KG1 (cell line): ENCODE measurements at places on chromosomes 12 and 14.

DNA sequence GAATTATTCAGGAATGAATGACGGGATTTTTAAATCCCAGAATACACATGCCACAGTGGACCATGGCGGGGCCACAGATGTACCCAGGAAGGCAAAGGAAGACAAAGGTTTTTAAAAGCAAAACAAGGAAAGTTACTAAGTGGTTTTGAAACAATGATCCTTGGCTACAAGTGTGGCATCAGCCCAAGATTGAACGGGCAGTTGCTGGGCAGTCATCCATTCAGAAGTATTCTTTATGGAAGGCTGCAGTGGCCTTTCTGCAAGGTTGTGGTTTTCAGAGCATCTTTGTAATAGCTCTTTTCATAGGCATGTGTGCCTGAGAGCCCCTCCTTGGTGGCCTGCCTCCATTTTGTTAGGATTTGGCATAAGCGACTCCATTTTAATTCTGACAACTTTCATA is 13.4 kb upstream of the IFI27 start:
- no peak for DNase-seq

GRCh38 chr12:122819209-122819785 is 16.0 kb upstream of the HIP1R start:
- no peak for DNase-seq

DNA sequence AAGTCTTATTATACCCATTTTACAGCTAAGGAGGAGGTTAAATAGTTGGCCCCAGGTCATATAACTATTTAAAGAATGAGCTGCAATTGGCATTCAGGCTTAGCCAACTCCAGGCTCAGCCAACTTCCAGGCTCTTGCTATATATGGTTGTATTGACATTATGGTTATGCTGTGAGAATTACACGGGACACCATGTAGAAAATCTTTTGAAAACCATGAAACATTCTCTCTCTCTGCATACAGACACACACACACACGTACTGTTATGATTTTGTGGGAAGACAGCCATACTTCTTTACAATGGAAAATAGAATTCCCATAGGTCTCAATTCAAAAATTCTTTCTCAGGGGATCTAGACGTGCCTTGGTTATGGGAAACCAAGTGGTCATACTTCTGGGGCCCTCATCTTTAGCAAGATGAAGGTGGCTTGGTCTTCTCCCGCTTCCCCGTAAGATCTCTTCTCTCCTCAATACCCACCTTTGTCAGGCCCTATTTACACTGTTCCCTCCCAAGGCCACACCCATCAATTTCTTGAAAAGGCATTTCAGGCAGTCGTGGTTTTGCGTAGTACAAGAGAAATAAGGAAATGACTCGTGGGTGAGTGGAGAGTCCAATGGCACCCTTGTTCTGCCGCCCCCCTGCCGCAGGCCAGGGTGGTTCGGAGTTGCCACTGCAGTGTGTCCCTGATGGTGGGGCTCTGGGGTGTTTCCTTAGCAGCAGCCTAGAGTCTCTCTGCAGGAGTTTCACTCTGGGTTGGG is 10.0 kb upstream of the GPRC5A start:
- no peak for DNase-seq

DNA sequence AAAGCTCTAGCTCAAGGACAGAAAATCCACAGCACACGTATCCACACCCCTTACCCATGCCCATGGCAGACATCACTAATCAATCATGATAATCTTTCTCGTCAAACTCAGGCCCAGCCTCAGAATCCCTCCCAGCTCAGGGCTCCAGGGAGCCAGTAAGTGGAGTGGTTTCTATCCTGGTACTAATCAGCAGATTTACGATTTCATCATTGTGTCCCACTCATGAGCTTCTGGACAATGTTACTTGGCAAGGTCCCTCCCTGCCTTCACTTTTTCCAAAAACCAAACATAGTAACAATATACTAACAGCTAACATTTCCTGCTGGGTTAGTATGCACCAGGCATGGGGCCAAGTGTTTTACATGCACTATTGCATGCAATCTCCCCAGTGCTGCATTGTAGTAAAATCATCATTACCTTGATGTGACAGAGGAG is 45.8 kb upstream of the NCOR2 start:
- DNase-seq, result no peak

DNA sequence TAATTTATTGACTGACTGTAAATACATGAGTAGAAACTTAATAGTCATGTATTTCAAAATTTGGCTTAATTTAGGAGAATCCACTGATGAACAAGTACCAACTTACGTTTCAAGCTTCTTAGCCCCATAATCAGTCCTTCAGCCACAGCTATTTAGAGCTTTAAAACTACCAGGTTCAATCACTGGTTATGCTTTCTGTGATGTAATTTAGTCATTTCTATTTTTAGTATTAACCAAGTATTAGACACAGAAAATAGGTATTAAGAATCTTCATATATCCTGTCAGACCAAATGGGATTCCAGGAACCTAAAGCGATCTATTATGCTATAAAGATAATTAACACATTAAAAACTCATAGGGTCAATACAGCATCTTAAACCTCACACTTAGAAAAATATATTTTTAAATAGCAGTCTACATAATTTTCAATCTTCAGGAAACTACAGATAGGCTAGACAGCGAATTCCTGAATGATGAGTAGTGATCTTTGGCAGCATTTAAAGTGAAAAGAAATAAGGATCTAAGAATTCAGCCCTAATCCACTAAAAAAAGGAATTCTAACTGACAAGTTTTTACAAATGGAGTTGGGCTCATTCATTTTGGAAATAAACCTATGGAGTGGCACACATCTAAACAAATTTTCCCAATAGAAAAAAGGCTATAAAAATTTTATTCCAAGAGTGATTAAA is 51.5 kb downstream of the ZC3H14 start:
- DNase-seq, result no peak

GRCh38 chr14:30054201-30054600 is 126.6 kb upstream of the PRKD1 start:
- no peak for DNase-seq

GRCh38 chr12:267581-268482 is 5.2 kb upstream of the SLC6A13 start:
- DNase-seq, result no peak

- DNase-seq, result no peak
These were observed 954.2 kb upstream of the FBXO33 start for GRCh38 chr14:40386433-40386832.

- DNase-seq, result no peak
These were observed 18.3 kb downstream of the TMEM106C start for GRCh38 chr12:47981496-47982260.

GRCh38 chr12:46549527-46550265 is 177.1 kb upstream of the SLC38A2 start:
- DNase-seq, result no peak
